Tibial nerve (tissue), 4 donors: ENCODE measurements at places on chromosomes 1 and 21.

GRCh38 chr1:165564561-165564960, 20.8 kb downstream of the LRRC52 start:
- peaks cover 7% of the 10 kb centered on the region for H3K4me1 ChIP-seq
- no peak overlapping the region for H3K4me3 ChIP-seq
- DNase-seq: no peak
- H3K27ac ChIP-seq: no peak overlapping the region

GRCh38 chr1:62356257-62356835, 37.1 kb upstream of the KANK4 start:
- H3K36me3 ChIP-seq: no peaks in the 10 kb centered on the region
- no peaks in the 10 kb centered on the region for H3K4me1 ChIP-seq
- DNase-seq: no peak

GRCh38 chr1:51729824-51730301, 113.0 kb downstream of the OSBPL9 start:
- peak overlapping the region; percentile 75 for H3K27ac ChIP-seq
- H3K36me3 ChIP-seq: no peaks in the 10 kb centered on the region
- DNase-seq: no peak
- no peaks in the 10 kb centered on the region for H3K27me3 ChIP-seq

DNA sequence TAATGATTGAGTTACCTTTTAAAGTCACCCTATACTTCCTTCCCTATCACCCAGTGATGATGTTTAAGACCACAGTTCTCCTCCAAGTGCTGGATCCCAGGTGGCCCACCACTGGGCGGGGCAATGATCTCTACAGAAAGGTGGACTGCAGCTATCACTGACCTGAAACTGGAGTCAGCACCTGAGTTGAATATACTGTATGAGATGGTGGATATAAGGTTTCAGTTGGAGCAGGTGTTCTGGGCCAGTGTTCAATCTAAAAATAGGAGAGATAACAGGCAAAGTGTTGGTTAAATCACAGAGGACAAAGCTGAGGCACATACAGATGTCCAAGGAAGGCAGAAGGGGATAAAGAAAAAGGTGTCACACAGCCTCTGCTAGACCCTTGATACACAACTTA, 96.6 kb downstream of the SIPA1L2 start:
- no peaks in the 10 kb centered on the region for H3K36me3 ChIP-seq
- no peak overlapping the region for H3K27ac ChIP-seq
- H3K27me3 ChIP-seq: no peaks in the 10 kb centered on the region
- no peak overlapping the region for H3K4me3 ChIP-seq

GRCh38 chr1:114199017-114199594, 45.4 kb upstream of the SYT6 start:
- no peak for DNase-seq
- no peaks in the 10 kb centered on the region for H3K36me3 ChIP-seq
- no peak overlapping the region for H3K27ac ChIP-seq
- H3K4me3 ChIP-seq: no peak overlapping the region
- peaks cover 6% of the 10 kb centered on the region for H3K27me3 ChIP-seq

DNA sequence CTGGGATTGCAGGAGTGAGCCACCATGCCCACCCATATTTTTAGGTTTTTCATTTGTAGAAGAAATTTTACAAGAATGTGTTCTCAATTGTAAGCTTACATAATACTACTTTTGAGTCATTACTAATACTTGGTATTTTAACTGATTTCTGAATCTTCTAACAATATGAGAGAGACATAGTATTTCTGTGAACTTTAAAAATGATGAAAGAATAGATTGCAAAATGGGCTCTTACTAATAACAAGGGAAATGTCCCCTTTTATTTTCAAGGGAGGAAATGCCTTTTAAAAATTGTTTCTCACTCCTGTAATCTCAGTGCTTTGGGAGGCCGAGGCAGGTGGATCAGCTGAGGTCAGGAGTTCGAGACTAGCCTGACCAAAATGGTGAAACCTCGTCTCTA, 5.9 kb downstream of the AGO3 start:
- peaks cover 25% of the 10 kb centered on the region for H3K4me1 ChIP-seq
- no peaks in the 10 kb centered on the region for H3K36me3 ChIP-seq
- H3K27me3 ChIP-seq: no peaks in the 10 kb centered on the region
- no peak overlapping the region for H3K27ac ChIP-seq
- H3K4me3 ChIP-seq: no peak overlapping the region
- DNase-seq: no peak

GRCh38 chr1:152970495-152970894, at the start of gene SPRR4:
TSS of gene SPRR4 (plus strand) at chr1:152970648. CDS start at chr1:152971891, 1,243 bp downstream.
- no peaks in the 10 kb centered on the region for H3K4me1 ChIP-seq
- no peak within 1 kb of the TSS for H3K27ac ChIP-seq
- no peaks in the 10 kb centered on the region for H3K36me3 ChIP-seq
- no peak for DNase-seq
- H3K27me3 ChIP-seq: no peaks in the 10 kb centered on the region
- no peak within 1 kb of the TSS for H3K4me3 ChIP-seq

DNA sequence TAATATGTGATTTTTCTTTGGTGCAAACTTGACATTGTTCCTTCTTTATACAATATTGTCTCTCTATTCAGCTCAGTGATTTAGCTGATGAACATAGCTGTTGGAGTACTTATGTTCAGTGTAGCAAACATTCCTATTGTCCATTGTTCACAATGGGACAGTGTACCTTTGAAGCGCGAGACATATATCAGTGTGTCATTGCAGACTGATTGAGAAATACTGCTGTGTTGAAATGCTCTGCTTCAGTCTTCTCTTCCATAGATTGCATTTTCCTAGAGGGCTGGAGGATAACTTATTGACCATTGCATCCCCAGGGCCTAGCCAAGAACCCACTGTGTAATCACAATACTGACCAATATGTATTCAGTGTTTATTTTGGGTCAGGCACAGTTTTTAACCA, 46.5 kb downstream of the HLX start:
- H3K4me3 ChIP-seq: no peak overlapping the region
- H3K4me1 ChIP-seq: no peaks in the 10 kb centered on the region
- no peaks in the 10 kb centered on the region for H3K27me3 ChIP-seq
- no peaks in the 10 kb centered on the region for H3K36me3 ChIP-seq

DNA sequence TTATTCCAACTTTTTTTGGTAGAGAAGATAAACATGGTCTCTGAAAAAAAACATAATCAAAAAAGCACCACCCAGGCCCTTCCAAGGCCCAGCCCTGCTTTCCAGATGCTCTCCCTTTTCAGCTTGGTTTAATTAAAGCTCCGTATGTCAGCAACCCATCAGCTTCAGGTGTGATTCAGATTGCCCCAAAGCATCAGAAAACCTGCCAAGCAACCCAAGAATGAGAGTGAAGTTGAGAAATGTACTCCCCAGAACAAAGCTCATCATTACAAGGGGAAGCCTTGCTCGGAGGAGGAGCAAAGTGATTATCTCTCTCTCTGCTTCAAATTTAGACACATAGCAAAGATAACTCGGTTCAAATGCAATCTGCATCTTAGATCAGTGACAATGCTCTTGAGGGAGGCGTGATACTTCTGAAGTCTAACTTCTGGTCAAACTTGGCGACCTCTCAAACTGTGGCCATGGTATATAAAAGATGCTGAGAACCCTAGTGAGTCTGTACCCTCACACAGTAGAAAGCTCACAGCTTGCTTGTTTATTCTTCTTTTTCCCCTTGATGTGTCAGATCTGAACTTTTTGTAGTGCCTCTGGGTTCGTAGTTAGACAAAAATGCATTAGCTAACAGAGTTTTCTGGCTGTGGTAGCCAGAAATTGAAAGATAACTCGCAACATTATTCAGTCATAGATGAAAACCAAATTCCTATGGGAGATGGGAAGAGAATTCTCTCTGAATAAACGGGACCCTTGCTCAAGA, 63.3 kb upstream of the ZC3H11B start:
- H3K27ac ChIP-seq: no peak overlapping the region
- no peaks in the 10 kb centered on the region for H3K36me3 ChIP-seq
- no peaks in the 10 kb centered on the region for H3K27me3 ChIP-seq
- no peak for DNase-seq

DNA sequence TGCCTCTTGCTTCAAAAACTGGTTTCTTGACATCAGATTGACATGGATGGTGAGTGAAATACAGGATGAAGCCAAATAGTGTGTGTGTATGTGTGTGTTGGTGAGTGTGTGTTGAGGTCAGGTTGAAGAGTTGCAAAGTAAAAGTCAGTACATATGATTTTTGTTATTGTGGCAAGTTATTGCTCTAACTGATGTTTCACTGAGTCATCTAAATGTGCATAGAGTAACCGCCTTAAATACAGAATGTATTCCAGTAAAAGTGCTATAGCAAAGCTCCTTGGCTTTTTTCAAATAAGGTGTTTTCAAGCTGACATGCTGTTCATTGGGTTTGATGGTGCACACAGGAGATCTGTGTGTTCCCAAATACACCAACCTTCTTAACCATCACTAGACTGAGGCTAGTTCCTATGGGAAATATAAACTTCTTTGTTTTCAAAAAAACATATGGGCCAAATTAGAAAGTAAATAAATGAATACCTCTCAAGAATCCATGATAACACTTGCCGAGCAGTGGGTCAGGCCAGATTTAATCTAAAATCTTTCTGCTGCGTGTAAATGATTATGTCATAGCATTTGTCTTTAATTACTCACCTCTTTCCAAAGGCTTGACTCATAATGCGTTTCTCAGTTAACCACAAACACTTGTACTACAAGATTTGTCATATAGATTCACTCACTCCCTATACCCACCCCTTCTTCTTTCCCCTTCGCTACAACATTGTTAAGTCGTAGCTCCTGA, 151.1 kb downstream of the LYPLAL1 start:
- H3K27ac ChIP-seq: no peak overlapping the region
- H3K36me3 ChIP-seq: peaks cover 8% of the 10 kb centered on the region
- no peaks in the 10 kb centered on the region for H3K27me3 ChIP-seq
- no peak for DNase-seq
- H3K4me3 ChIP-seq: no peak overlapping the region

DNA sequence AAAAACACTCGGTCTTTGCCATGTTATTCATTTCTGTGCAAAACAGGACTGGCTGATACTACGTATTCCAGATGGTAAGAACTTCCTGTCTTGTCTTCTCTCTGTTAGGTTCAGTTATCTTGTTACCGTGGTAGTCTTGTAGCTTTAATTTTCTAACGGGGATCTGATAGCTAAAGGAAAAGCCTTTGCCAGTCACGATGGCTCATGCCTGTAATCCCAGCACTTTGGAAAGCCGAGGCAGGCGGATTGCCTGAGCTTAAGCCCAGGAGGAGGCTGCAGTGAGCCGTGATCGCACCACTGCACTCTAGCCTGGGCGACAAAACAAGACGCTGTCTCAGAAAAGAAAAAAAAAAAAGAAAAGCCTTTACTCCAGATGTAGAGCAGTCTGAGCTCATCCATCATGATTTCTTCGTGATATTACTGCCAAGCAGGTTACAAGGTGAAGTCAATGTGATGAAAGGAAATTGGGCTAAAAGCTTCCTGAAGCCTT, 11.1 kb upstream of the MSTO1 start:
- no peaks in the 10 kb centered on the region for H3K4me1 ChIP-seq
- DNase-seq: no peak
- no peaks in the 10 kb centered on the region for H3K27me3 ChIP-seq
- H3K4me3 ChIP-seq: no peak overlapping the region
